ENCODE measurements at places on chromosomes 4 and X. TPM values are rescaled to one million over a fixed set of nuclear protein-coding genes. Genes with fewer than 3 reads are reported as not detected.

- DNase-seq = no peak
These were observed 949.9 kb downstream of the TECRL start for GRCh38 chr4:63459329-63459728.

DNA sequence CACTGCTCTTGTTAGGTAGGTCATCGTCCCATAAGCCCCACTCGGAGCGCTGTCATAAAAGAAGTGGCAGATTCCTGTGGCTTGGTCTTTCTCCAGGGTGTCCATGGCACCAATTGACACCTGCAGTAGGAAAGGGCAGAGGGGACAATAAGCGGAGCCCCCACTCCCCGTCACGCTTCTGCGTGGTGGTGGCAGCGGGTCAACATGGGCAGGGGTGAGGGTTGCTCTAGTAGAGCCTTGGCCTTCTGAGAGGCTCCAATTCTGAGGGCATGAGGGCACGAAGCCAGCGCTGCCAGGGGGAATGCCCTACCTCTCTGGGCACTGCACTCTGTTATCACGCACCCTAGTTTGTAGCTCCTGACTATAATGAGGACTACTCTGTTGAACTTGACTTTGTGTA, 90.4 kb downstream of the PHKA2 start:
- no peak for DNase-seq

- DNase-seq = no peak
These were observed 195.2 kb upstream of the C1QTNF7 start for GRCh38 chr4:15232366-15233263.

- DNase-seq = no peak
These were observed 595.6 kb upstream of the TENM3 start for GRCh38 chr4:181647396-181648147.

DNA sequence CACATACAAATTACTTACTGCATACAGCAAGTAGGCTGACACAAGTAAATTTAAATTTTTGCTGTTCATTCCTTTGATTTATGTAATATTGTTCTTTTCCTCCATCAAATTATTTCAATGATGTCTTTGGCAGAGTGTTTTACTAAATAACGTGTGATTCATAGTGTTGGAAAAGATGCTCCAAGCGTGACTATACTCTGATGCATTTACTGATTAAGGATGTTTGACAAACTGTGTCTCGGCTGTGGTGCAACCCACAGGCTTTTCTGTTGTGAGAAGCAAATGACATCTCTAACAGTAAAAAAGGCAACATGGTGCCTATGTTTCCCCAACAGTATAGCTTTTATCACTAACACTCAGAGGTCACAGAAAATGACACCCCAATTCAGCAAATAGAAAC, 540.9 kb downstream of the PPP4R3C start:
- DNase-seq = no peak

- DNase-seq = no peak
These were observed 4.5 kb downstream of the DTHD1 start for GRCh38 chr4:36285784-36286480.

DNA sequence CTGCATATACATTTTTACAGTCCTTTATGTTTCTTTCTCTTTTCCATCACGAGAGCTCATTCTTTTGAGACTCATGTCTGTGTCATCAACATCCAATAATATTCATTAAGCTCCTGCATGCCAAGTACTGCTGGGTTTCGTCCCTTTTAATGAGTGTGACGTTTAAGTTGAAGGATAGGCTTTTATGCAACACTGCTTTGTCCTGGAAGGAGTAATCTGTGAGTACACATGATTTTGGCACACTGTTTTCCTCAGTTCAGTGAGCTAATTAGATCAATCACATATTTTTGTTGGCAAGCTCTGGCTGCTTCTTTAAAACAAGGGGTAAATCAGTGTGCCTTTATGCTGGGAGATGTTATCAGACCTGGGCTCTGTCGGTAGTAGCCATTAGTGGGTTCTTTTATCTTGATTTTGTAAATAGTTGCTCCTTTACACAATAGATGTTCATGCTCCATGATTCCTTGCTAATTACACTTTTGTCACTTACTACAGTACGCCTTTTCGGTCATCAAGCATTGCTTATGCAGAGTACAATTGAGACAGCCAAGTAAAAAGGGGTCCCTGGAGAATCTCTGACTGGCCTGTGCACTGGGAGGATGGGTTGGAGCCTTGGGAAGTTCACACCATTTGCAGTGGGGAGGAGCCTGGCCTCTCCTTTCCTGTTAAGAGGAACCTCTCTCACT, 132.6 kb downstream of the FHIP1A start:
- no peak for DNase-seq

UNC5C gene
- total RNA-seq = 0.84 TPM

DNA sequence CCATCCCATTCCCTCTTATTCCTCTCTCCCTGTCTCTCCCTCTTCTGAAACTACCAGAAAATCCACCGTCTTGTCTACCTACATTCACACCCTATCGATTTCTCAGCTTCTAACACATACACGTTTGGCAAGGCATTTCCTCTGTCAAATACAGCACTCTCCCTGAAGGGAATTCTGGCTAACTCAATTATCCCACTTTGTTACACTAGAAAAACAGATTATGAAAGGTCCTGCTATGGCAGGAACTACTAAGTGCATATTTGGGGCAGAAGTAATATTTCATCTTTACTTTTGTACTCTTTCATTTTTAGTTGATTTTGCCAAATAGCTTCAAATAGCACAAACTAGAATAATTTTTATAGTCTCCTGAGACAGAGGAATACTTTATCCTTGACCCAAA, 46.6 kb upstream of the KLHL8 start:
- no peak for DNase-seq

Data from pancreas (tissue), 10 donors.